Epithelial cell of proximal tubule (primary cell): ENCODE measurements at places on chromosomes 3 and 15. TPM values are rescaled to one million over a fixed set of nuclear protein-coding genes. Genes with fewer than 3 reads are reported as not detected.

CYP1A1 gene
- 0.14 and 0.52 TPM in 2 replicates for total RNA-seq

KIF7 gene
- total RNA-seq: 5.4 and 6.1 TPM in 2 replicates

LACTB gene
- total RNA-seq: 9.7 and 11.2 TPM in 2 replicates

CDC25A gene
- 30.8 and 49.3 TPM in 2 replicates for total RNA-seq

MYZAP gene
- 0.06 and 0.14 TPM in 2 replicates for total RNA-seq

TPRG1 gene
- not detected in 2 replicates for total RNA-seq

CHST13 gene
- total RNA-seq: 0.29 TPM in 2 replicates

FSD2 gene
- total RNA-seq: not detected in 2 replicates

SPINT1 gene
- total RNA-seq: 159 and 319 TPM in 2 replicates

GRCh38 chr3:45225465-45226205 is 452 bp downstream of the TMEM158 start:
- no peak for DNase-seq

GRCh38 chr3:162845918-162846317 is 1349.3 kb downstream of the OTOL1 start:
- DNase-seq: no peak

GRCh38 chr15:100692246-100692645 is 89.9 kb downstream of the ASB7 start:
- no peak for DNase-seq

DNA sequence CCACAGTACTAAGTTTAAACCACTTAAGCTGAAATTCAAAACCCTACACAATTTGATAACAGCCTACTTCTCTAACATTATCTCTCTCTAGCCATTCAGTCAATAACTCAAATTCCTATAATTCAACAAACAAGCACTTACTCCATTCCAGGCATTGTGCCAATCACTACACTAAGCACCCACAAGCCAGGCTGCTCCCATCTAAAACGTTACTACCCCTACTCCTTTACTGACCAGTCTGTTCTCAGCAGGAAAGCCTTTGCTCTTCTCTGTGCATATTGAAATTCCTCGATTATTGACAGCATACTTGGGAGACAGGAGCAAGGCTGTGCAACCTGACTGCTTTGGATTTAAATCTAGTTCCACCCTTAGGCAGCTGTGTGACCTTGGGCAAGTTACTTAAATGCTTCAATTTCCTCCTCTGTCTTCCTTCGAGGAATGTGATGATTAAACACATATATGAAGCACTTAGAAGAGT is 177.2 kb upstream of the THBS1 start:
- no peak for DNase-seq

DNA sequence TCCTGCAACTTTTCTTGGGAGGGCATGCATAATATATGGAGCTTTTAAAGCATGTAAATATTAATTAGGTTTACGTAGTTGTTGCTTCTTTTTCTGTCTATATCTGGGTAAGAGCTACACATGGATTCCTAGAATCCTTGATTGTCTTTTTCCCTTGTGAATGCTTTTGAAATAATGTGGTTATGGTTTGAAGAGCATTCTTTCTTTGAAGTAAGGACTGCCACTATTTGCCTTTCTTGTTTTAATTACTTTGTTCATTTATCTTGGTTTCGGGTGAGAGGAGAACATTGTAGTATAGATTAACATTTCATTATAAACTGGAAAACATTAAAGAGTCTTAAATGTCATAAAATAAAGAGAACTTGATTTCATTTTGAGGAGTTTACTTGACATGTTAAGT is 674.0 kb downstream of the ZBBX start:
- no peak for DNase-seq

- DNase-seq: no peak
Measured at GRCh38 chr3:140956058-140956835, 14.6 kb downstream of the SLC25A36 start.

GRCh38 chr3:142152384-142152783 is 3.0 kb upstream of the TFDP2 start:
- DNase-seq: no peak

- no peak for DNase-seq
Measured at GRCh38 chr3:133377396-133377795, 22.5 kb upstream of the BFSP2 start.

GRCh38 chr15:90623854-90624253 is 93.3 kb upstream of the BLM start:
- no peak for DNase-seq

DNA sequence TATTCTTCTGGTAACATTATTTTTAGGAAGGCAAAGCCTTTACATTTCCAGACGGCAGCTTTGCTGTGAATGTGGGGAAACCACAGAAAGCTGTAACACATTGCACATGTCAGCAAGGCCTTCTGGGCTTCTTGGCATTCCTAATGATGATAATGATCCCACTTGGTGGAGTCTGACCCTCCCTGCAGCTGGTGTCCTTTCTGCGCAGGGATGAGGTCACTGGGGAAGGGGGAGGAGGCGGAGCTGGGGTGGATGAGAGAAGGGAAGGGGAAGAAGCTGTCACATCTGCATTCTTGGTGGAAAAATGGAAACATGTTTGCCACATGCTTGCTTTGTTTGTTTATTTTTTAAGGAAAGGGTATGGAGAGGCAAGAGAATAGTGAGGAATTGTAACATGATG is 68.6 kb downstream of the FILIP1L start:
- no peak for DNase-seq

DNA sequence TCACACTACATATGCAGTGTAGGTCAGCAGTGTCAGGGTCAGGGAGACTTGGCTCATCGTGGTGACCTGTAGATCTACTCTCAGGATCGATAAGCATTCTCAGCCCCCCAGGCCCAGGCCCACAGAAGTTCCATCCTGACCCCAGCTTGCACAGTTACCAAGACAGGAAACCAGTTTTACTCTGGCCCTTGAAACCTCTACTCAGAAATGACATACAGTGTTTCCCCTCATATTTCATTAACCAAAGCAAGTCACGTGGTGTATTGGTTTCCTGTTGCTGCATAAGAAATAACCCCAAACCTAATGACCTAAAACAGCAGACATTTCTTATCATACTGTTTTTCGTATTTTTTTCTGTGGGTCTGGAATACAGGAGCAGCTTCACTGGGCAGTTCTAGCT is 242.2 kb downstream of the SLCO3A1 start:
- no peak for DNase-seq

- no peak for DNase-seq
Measured at GRCh38 chr3:105584003-105584790, 217.5 kb downstream of the ALCAM start.

GRCh38 chr3:60399292-60399691 is 852.0 kb downstream of the FHIT start:
- DNase-seq: no peak

DNA sequence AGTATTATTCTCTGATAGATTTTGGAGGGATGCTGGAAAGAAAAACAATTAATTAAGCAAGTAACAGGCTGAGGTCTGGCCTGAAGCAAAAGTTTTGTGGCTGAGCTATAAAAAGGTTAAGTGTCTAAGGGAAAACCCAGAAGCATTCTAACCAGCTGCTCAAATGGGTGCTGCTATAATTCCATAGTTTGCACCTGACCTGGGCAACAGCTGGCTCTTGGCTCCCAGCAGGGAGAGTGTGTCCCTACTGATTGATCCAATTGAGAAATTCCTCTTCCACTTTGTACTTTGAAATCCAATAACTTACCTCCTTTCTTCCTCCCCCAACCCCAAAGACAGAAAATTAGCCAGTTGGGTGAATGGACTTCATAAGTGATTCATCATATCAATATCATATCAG is 27.7 kb upstream of the SMAD3 start:
- no peak for DNase-seq

- DNase-seq: no peak
Measured at GRCh38 chr3:24450160-24450907, 44.3 kb downstream of the THRB start.

- DNase-seq: no peak
Measured at GRCh38 chr3:99674086-99674789, 35.8 kb downstream of the COL8A1 start.

DNA sequence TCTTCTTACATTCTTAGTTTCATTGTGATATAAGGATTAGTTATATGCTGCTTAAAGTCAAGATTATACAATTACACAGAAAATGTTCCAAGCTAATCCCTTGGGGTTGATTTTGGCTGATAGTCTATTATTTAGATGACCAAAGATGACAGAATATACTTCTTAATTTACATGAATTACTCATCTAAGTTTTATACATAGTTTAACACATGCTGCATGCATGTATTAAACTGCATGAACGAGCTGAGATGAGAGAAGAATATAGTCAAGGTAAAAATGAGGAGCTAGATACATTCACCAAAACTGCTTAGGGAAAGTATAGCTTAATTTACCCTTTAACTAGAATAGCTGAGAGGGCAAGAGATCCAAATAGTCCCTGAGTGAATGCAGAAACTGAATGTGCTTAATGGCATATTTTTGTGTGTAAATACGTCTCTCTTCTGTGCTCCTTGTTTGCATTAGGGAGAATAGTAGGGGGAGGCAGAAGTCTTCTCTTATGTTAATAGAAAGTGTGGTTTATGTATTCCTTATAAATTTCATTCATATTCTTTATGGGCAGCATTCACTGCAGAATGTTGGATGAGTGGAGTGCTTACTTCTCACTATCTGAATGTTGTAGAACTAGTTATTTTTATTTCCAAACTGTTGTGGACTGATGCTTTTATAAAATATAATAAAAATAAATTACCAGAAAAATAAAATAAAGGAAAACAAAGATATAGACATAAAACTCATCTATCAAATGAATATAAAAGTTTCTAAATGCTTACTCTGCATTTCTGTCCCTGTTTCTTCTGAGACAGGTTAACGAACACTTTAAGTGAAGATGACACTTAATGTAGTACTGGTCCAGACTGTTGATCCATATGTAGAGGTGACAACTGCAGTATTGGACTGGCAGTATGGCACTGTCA is 327.8 kb downstream of the RBMS3 start:
- DNase-seq: no peak

- no peak for DNase-seq
Measured at GRCh38 chr3:155110996-155111901, 31.1 kb downstream of the MME start.

- DNase-seq: no peak
Measured at GRCh38 chr15:81475926-81476325, 101.9 kb upstream of the TMC3 start.

DNA sequence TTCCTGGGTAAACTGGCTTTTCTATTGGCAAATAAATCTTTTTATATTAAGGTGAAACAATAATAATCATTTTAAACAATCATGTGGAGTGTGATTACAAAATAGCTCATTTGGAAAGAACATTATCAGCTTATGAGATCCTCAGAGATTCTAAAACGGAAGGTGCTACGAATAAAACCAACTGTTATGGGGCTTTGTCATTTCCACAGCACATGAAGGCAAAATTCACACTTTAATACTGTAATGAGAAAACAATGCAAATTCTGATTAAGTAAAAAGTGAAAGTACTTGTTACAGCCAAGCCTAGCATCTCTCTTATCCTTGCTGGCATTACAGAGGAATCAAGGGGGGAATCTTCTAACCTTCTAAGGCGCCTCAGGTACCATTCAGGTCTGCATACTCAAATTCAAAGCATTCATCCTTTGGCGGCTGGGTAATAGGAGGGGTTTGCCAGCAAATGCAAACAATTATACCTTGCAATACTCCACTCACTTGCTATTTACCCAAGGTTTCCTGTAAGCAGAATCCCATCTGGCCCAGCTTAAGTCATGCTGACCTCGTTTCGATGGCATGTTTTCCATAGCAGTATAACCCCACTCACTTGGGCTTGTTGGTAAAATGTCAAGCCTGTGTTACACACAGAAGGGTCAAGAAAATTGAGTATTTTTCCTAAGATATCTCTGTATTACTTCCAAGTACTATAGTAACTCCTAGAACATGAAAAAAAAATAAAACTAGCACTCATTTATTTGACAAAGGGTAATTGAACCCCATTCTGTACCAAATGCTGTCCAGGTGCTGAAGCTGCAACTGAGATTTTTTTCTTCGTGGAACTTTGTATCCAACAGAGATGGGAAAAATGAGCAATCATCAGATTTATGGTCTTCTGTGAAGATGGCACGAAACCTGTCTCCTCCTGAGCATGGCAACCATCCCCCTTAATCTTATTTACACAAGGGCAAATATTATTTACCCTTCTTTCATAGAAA is 183.7 kb upstream of the LMCD1 start:
- no peak for DNase-seq
